Right kidney (tissue), 9 donors: ENCODE measurements at places on chromosomes 3 and 15.

- DNase-seq: no peak
Observed at GRCh38 chr3:160330109-160330508, 68.9 kb downstream of the IFT80 start.

DNA sequence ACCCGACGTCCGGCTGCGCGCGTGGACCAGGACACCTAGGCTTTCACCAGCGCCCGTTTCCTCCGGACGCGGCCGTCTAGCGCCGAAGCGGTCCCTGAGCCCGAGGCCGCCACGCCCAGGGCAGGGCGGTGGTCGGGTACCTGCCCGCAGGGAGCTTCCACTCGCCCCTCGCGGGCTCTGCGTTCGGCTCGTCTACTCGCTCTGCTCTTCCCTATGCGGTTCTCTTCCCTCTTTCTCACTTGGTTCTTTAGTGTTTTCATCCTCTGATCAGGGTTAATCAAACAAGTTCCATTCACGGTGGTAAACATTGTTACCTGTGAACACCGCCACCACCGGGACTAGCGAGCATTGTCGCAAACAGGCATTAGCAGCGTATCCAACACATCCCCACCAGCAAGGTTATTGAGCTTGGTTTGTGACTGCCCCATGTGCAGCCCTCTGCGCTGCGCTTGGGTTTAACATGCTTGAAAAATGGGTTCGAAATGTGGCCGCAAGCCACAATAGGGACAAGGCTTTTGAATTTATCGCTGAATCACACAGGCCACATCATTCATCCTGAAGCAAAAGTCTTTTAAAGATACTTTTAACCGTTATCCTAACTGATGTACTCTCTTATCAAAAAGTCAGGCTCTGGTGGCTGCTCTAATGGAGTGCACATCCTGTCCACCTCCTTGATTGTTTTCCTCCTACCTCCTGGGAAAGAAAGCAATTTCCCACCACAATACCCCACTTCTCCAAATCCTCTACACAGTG is 843 bp upstream of the CD47 start:
- DNase-seq: no peak

DNA sequence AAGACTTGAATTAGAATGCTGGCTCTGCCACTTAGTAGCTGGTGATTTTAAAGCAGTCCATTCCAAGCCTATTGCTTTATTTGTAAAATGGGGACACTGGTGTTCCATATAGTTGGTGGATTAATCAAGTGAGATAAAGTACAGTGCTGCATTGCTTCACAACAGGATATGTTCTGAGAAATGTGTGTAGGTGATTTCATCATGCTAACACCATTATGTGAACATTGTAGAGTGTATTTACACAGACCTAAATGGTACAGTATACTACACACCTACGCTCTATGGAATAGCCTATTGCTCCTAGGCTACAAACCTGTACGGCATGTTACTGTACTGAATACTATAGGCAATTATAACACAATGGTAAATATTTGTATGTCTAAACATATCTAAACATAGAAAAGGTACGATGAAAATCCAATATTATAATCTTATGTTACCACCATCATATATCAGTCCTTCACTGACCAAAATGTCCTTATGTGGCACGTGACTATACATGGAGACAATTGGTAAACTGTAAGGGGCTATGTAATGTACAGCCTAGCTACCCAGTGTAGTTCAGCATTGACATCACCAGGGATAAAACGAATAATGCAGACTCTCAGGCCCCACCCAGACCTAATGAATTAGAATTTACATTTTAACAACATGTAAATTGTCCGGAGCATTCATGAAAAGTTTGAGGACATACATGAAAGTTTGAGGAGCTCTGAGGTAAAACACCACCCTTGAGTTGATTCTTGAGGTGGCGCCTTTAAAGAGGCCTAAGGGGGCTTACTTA is 121.4 kb upstream of the BFSP2 start:
- no peak for DNase-seq

GRCh38 chr15:57406062-57406772 is 29.9 kb downstream of the CGNL1 start:
- DNase-seq: no peak

- no peak for DNase-seq
Observed at GRCh38 chr15:41821831-41822230, 6.1 kb upstream of the JMJD7 start.

GRCh38 chr3:38634111-38634510 is 15.4 kb downstream of the SCN5A start:
- no peak for DNase-seq

GRCh38 chr3:180478695-180479094 is 123.3 kb upstream of the TTC14 start:
- no peak for DNase-seq
